ENCODE measurements at places on chromosomes 5 and 9.

- DNase-seq, result peak; percentile 45
Observed at GRCh38 chr9:89961616-89962341, 357.0 kb downstream of the GADD45G start.

DNA sequence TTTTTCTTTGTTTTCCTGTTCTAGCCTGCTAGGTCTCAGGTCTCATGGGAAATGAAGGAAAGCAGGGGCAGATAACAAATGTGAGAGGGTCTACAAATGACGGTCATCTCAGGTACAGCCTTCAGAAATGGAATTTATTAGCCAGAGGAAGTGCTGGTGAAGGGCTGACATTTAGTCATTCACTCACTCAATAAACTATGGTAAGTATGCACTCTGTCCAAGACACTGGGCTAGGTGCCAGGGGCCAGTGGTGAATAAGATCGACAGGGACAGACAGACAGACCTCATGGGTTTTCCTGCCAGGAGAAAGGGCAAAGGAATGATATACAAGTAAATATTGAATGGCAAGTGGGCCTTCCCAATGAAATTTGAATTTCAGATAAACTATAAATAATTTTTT lies 6.3 kb downstream of the PDE6A start:
- no peak for DNase-seq

- no peak for DNase-seq
Observed at GRCh38 chr5:120152472-120152871, 311.6 kb upstream of the PRR16 start.

DNA sequence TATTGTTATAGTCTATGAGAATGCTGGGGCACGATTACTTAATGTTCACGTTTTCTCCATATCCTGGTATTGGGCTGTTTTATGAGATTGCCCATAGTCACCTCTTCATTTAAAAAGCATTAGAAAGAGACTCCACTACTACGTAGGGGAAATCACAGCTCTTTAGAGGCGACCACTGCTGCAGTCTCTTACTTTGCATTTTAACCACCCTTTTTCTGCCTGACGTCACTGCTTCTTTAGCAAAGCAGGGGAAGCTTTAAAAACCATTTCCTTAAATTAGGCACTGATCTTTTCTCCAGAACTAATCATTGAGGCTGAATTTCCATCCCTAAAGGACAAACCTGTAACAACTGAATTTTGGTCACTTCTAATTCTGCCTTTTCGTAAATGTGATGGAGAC lies 38.9 kb downstream of the ZNF608 start:
- DNase-seq, result no peak

- no peak for DNase-seq
Observed at GRCh38 chr9:117464941-117465616, 50.2 kb upstream of the ASTN2 start.

GRCh38 chr5:95697781-95698681 lies 15.2 kb upstream of the SPATA9 start:
- DNase-seq, result no peak

DNA sequence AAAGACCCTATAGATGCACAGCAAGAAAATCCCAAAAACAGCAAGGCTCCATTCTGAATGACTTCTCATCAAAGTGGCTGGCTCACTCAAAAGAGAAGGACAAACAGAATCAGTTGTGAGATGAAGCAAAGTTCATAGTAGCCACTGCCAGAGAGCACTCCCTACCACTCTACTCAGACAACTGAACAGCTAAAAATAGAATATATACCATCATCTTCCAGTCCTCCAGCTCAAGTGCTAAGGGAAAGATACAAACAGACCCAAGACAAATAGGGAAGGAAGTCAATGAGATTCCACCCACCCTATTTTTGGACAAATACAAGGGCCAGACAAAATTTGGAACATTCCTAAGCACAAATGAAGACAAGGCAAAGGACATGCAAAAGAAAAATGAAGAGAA lies 20.6 kb downstream of the GNAQ start:
- no peak for DNase-seq

DNA sequence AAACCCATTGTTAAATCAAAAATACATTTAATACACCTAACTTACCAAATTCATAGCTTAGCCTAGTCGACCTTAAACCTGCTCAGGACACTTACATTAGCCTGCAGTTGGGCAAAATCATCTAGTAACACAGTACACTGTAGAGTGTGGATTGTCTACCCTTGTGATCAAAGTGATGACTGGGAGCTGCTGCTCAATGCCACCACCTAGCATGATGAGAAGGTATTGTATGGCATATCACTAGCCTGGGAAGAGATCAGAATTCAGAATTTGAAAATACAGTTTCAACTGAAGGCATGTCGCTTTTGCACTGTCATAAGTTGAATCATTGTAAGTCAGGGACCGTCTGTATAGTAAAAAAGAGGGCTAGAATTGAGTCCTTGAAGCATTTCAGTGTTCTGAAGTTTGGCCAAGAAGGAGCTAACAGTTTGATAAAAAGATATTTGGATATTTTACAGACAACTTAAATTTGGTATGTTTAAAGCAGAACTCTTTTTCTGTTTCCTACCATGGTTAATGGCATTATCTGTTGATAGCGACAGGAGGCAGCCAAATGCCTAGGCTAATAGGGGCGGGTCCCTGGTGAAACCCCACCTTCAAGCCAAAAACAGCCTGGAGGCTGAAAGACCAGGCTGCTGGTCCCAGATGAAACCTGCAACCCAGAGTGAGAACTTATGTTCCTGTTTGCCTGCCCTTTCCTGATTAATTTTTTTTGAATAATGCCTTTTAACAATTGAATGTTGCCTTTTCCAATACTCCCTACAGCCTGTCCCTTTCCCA lies 23.0 kb downstream of the SMIM15 start:
- no peak for DNase-seq

- no peak for DNase-seq
Observed at GRCh38 chr5:113268232-113268631, 166.6 kb downstream of the TSSK1B start.

DNA sequence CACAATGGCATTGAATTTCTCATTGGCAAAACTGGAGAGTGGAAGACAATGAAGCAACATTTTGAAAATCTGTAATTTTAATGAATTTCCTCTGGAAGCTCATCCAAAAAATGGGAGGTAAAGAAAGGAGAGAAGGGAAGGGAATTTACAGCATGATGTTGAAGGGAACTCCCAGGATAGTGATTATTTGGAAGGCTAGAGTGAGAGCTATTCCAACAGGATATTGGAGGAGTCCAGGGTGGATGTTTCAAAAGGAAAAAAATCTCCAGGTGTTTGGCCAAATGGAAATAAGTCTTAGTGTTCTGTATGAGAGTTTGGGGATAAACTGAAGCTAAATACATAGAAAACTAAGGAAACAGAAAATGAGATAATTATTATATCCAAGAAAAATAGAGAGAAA lies 106.2 kb downstream of the IZUMO3 start:
- no peak for DNase-seq

DNA sequence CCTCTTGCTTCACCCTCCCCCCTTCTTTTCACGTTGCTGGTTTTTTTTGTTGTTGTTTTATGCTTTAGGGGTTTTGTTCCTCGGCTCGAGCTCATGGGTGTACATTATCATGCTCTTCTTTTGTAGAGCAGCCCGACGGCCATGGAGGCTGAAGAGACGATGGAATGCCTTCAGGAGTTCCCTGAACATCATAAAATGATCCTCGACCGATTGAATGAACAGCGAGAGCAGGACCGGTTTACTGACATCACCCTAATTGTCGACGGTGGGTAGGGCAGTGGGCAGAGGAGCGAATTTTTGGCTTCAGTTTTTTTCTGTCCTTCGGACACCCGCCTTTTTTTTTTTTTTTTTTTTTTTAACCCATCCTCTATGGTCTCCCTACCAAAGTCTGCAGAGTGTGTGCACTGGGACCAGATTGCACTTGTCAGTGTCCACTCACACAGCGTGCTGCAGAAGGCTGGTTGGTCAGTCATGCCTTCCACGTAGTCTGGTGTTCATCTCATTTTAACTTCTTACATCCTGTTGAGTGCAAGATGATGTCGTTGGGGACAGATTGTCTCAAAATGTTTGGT lies 1.3 kb downstream of the ZNF131 start:
- DNase-seq, result no peak

DNA sequence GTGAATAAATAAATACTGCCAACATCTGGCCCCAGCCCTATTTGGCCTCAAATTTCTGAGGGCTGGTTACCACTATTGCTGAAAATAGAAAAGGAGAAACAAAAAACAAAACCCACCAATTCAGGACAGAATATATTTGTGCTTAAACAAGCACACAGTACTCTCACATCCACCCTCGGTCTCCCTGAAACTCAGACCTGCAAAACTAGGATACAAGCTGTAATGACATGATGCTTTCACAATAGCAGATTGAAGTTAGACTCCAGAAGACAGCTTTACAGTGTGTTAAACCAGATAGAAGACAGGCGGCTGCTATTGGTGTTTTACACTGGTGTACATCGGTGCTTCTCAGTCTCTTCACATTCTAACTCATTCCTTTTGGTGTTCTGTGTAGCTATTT lies 214.9 kb upstream of the DMRT1 start:
- DNase-seq, result no peak

GRCh38 chr5:89418407-89419085 lies 535.6 kb upstream of the MEF2C start:
- no peak for DNase-seq

DNA sequence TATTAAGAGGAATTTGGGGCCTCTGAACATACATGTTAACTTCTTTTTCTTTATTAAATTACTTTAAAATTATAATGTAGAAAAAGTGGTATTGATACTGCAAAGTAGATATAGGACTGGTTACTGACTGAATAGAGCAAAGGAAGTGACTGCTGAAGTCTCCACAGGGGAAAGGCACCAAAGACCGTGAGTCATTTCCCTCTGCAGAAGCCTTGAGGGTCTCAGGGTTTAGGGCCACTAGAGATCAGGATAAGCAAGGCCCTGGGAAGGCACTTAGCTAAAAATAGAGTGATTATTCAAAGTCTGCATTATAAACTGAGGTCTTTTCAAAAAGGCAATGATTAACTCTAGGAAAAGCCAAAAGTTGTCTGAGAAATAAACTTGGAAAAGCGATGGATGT lies 44.7 kb upstream of the ITGA1 start:
- DNase-seq, result no peak

DNA sequence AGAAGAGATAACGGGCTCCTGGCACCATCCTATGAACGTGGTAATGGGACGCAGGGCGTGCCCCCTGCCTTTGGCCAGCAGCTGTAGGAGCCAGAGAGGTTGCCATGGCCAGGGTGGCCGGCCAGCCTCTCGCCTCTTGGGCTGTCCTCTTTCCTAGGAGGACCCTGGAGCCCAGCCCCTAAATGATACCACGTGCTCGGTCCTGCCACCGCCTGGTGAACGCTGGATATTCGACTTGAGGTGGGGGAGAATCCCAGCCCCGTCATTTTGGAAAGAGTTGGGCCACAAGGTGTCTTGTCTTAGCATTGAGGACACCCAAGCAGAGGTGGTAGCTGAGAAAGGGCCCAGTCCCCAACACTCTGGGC lies 391 bp upstream of the NRG2 start:
- no peak for DNase-seq

DNA sequence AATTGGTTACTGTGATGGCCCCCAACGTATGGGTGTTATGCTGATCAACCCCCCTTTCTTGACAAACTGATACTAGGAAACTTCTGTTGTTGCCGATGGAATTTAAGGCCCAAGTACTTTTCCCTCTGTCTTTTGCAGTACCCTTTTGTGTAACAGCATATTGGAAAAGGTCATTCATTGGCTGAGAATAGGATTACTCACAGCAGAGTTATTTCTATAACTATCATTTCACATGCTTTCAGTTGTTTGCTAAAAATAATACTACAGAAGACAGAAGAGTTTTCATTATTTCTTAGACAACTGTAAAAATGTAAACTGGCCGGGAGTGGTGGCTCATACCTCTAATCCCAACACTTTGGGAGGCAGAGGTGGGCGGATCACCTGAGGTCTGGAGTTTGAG lies 329.5 kb downstream of the KIAA0825 start:
- no peak for DNase-seq

DNA sequence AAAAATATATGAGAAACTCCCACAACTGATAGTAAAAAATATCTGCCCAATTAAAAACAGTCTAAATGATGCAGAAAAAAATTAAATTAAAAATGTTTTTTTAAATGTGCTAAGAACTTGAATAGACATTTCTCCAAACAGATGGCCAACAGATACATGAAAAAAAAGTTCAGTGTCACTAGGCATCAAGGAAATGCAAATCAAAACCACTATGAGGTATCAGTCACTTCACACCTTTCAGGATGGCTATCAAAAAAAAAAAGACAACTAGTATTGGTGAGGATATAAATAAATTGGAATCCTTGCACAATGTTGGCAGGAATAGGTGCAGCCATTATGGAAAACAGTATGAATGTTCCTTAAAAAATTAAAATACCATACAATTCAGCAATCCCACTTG lies 16.6 kb downstream of the ZNF131 start:
- no peak for DNase-seq

GRCh38 chr9:75666856-75667554 lies 223.5 kb upstream of the PCSK5 start:
- DNase-seq, result no peak

GRCh38 chr5:145072889-145073288 lies 762.3 kb downstream of the PRELID2 start:
- no peak for DNase-seq

GRCh38 chr5:2168601-2169429 lies 286.1 kb upstream of the IRX4 start:
- no peak for DNase-seq

DNA sequence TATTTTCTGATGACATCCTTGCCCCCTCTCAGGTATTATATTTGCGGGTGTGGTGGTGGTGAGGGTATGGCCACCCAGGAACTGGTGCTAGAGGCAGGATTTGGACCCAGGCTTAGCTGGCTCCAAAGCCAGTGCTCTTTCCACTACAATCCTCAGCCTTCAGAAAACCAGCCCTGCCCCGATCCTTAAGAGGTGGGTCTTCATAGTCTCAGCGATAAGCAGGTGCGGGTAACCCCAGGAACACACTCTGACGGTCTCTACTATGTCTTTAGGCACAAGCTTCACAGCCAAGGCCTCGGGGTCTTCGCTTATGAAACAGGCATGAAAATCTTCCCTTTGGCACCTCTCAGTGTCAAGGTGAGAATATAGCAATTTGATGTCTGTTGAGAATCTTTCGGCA lies 169.3 kb downstream of the FGF18 start:
- DNase-seq, result no peak

- DNase-seq, result no peak
Observed at GRCh38 chr5:79133121-79133656, 21.6 kb downstream of the BHMT start.

- no peak for DNase-seq
Observed at GRCh38 chr9:128098297-128099230, 29.0 kb downstream of the PTGES2 start.

DNA sequence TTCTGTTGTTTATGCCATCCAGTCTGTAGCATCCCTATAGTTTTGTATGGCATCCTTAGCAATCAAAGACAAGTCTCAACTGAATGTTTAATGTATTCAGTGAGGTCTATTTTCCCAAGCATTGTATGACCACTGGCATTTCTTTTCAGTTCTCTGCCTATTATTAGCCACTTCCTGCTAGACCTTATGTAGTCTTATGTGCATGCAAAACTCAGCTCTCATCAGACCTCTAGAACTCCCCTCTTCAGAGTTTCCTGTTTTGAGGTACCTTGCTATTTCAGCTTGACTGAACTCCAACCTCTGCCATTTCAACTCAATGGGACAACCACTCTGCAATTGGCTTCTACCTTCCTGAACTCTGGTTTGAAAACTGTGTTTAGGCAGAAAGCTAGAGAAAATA lies 113.2 kb downstream of the SLC25A46 start:
- no peak for DNase-seq
